Cardiac fibroblast (primary cell): ENCODE measurements at places on chromosomes 11 and 22.

DNA sequence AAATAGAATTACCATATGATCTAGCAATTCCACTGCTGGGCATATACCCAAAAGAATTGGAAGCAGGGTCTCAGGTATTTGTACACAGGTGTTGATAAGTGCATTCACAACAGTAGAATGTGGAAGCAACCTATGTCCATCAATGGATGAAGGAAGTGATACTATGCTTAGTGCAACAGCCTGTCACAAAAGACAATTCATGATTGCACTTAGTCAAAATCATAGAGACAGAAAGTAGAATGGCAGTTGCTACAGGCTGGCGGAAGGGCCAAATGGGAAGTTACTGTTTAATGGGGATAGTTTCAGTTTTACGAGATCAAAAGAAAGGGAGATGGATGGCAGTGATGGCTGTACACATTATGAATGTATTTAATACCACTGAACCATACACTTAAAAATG is 42.0 kb downstream of the SGSM3 start:
- no peak for DNase-seq

GRCh38 chr22:40200795-40201530 is 23.2 kb downstream of the TNRC6B start:
- no peak for DNase-seq

GRCh38 chr11:125262194-125262829 is 97.8 kb downstream of the PKNOX2 start:
- no peak for DNase-seq

- DNase-seq: no peak
These were observed 45.3 kb downstream of the SGSM3 start for GRCh38 chr22:40415531-40416266.

GRCh38 chr11:9565822-9566560 is 7.5 kb upstream of the WEE1 start:
- peak; percentile 99 for DNase-seq

GRCh38 chr11:95318498-95318897 is 87.5 kb upstream of the SESN3 start:
- DNase-seq: peak; percentile 40

- DNase-seq: no peak
These were observed 5.9 kb downstream of the LRRC32 start for GRCh38 chr11:76664578-76665061.

DNA sequence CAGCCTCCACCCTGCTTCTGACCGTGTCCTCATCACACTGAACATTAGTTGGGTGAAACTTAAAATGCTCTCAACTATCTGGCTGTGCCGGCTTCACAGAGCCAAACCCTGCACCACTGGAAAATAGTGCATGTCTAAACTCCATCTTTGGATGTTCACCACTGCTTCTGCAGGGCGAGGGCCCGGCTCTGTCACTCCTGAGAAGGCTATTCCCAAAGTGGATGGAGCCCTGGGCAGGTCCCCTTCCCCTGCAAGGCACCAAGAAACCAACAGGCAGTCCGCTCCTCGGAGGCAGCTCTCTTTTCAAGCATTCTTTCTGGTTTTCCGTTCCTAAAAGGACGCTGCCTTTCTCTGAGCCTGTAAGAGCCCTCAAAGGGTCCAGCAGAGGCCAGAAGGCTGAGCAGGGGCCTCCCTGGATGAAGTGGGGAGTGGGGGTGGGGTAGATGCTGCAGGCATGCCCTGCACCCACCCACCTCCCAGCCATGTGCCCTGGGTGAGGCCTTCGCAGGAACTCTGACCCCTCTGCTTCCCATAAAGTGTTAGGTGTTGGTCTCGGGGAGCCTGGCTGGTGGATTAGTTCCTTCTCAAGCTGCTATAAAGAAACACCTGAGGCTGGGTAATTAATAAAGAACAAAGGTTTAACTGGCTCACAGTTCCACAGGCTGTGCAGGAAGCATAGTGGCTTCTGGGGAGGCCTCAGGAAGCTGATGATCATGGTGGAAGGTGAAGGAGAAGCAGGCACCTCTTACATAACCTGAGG is 23.3 kb downstream of the LINC01488 start:
- DNase-seq: no peak

GRCh38 chr11:123428116-123428715 is 1.9 kb upstream of the GRAMD1B start:
- peak; percentile 41 for DNase-seq

- DNase-seq: peak; percentile 77
These were observed 669 bp downstream of the CDC42EP2 start for GRCh38 chr11:65315204-65315865.

- no peak for DNase-seq
These were observed 78.0 kb downstream of the TENM4 start for GRCh38 chr11:79362821-79363220.

DNA sequence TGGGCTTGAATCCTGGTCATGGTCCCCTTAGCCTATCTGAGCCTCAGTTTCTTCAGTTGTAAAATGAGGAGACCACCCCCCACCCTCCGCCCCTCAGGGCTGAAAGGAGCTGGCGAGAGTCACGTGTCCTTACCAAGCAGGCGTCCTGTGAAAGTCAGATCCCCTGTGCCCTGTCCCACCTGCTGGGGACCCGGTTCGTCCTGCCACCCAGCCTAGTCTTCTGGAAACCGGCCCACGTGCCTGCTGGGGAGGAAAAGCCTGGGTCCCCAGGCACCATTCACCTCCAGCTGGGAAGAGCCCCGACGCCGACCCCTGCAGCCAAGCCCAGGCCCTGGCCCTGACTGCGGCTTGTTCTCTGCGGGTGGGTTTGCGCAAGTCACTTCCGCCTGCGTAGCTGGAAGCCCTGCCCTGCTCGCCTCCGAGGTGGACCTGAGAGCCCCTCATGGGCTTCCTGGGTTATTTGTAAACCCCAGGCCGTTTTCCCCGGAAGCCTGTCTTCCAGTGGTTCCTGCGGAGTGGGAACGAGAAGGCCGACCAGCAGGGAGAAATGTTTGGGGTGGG is 679 bp upstream of the SSH3 start:
- DNase-seq: peak; percentile 48

DNA sequence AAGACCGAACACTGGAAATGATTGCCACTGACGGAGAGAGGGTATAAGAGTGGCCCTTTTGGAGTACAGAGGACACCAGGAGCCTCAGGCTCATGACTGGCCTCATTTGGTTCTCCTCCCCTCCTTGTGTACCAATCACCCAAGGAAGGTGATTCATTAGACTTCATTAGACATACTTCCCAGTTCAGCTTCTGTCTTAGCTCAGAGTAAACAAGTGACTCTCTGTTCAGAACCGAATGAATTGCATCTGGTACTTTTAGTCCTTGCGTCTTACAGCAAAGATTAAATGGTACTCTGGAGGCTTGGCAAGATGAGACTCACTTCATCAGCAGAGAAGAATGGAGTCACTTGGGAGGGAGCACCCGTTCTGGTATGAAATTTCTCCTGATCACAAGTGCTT is 75.2 kb downstream of the ZNRF3 start:
- peak; percentile 50 for DNase-seq

DNA sequence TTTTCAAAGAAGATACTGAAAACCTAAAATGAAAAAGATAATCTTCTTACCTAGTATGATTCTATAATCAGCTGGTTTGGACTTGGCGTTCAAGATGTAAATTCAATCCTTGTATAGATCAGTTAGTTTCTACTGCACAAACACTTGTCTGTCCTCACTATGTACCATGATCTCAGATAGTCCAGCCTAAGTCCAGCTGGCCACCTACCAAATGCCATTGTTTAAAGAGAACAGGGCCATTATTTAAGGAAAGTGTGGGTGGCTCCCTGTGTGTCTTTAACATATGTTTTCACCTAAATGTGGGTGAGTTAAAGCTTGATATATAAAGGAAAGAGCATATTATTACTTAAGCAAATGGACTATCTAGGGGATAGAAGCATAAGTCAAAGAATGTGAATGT is 38.6 kb downstream of the BLID start:
- DNase-seq: no peak

DNA sequence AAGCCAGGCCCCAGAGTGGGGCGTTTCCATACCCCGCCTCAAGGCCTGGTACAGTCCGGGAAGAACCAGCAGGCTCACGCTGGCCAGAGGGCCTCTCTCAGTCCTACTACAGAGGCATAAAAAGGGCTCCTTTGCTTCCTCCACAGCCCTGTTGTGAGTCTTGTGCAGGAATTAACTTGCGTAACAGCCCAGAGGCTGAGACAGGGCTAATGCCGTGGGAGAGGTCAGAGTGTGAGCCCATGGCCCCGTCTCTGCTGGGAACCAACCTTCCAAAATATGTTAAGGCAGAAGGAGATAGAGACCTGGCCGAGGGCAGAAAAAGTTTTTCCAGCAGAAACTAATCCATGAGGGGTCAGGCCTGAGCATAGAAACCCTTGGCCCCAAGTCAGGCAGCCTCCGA is 19.9 kb upstream of the TMEM184B start:
- peak; percentile 59 for DNase-seq

DNA sequence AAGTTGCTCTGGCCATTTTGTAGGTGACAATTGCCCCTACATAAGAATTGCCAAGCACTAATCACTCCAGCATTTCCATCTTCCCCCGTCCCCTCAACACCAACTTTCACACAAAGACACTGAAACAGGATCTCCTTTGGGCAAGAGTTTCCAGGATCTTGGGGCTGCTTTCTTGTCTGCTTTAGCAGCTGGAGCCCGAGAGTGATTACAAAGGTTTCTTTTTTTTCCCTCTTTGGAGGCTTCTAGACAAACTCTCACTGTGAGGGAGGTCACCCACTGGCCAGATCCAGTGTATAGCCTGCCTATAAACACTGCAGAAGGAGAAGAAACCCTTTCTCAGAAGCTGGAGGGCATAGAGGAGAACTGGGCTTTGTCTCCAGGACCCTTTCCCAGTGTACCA is 92.5 kb downstream of the APIP start:
- DNase-seq: no peak

- DNase-seq: peak; percentile 86
These were observed 13.3 kb downstream of the RSPH14 start for GRCh38 chr22:23128269-23129108.

DNA sequence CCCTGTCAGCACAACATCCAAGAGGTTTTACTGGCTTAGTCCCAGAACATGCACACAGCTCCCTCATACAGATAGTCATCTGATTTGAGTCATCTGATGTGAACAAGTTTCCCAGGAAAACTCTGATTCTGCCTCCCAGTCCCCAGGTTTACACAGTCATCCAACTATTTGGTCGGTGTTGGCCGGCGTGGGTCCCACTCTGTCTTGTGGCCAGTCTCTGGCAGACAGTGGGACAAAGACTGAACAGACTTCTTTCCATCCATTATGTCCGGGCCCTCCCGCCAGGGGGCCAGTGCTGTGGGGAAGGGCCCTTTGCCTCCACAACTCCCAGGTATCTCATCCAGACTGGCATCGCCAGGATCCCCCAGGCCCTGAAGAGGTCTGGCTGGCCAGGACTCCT is 60.0 kb downstream of the BTG4 start:
- no peak for DNase-seq

DNA sequence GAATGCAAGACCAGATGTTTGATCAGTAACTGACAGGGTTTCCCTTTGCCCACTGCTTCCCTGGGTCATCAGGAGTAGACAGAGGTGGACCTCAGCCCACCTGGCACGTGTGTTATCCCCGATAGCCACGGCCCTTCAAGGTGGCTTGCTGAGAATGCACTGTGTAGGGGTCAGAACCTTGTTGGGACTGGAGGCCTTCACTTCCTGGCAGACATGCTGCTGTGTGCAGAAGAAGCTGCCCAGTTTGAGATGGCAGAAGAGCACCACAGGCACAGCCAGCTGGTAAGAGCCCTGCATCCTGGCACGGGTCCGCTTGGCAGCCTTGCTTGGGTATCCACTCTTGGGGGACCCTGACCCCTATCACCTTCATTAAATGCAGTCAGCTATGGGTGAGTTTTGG is 81.8 kb downstream of the SFI1 start:
- DNase-seq: no peak

- DNase-seq: no peak
These were observed 24.2 kb downstream of the ASPHD2 start for GRCh38 chr22:26453216-26453615.
